ENCODE measurements at places on chromosomes 7 and 10. TPM values are rescaled to one million over a fixed set of nuclear protein-coding genes. Genes with fewer than 3 reads are reported as not detected.

Gene OR2A42
- total RNA-seq, result not detected

Gene PIP4K2A
- total RNA-seq, result 26.3 TPM

Gene NAPEPLD
- 3.1 TPM for total RNA-seq

Gene ARMC3
- not detected for total RNA-seq

Gene IL2RA
- total RNA-seq, result not detected

Gene ADRA2A
- total RNA-seq, result under 0.01 TPM

Gene SPDYE1
- not detected for total RNA-seq

Gene GPC2
- 0.89 TPM for total RNA-seq

Gene C10orf143
- not detected for total RNA-seq

Gene LRRC61
- total RNA-seq, result 1.00 TPM

Gene GRB10
- 113 TPM for total RNA-seq

Gene ADRB1
- 2.1 TPM for total RNA-seq

Gene FAM131B
- 0.54 TPM for total RNA-seq

Gene HMX3
- not detected for total RNA-seq

Gene C7orf33
- total RNA-seq, result not detected

Gene CCL24
- not detected for total RNA-seq

Gene ELN
- 1.8 TPM for total RNA-seq

Gene LRCH4
- 38.0 TPM for total RNA-seq

Gene CFAP43
- total RNA-seq, result 0.15 TPM

Gene PSPH
- total RNA-seq, result 35.8 TPM

Gene TMEM270
- total RNA-seq, result not detected

Gene PON3
- total RNA-seq, result not detected

Gene MAGI2
- 0.84 TPM for total RNA-seq

Gene CISD1
- 39.9 TPM for total RNA-seq

Gene MBLAC1
- total RNA-seq, result 5.0 TPM

Gene ACTR3C
- total RNA-seq, result 0.07 TPM

Gene PPP1R9A
- total RNA-seq, result 0.74 TPM

Gene LIPJ
- total RNA-seq, result not detected

Gene CPXM2
- total RNA-seq, result 7.0 TPM

Gene UBE3C
- 72.5 TPM for total RNA-seq

Gene JAKMIP3
- not detected for total RNA-seq

Gene DPP6
- not detected for total RNA-seq

Gene CNNM1
- total RNA-seq, result not detected

Gene RBP3
- total RNA-seq, result not detected

Gene MKLN1
- total RNA-seq, result 15.7 TPM

Gene SEPTIN7
- total RNA-seq, result 234 TPM

Gene COBL
- total RNA-seq, result not detected

Gene MRPL43
- total RNA-seq, result 80.0 TPM

Measured in mammary microvascular endothelial cell (primary cell).